ENCODE measurements at places on chromosomes 3 and 15. TPM values are rescaled to one million over a fixed set of nuclear protein-coding genes. Genes with fewer than 3 reads are reported as not detected.

GRCh38 chr15:66654739-66655375 lies 47.2 kb upstream of the SMAD6 start:
- no peak for DNase-seq

Gene FGF7
- total RNA-seq, result not detected

DNA sequence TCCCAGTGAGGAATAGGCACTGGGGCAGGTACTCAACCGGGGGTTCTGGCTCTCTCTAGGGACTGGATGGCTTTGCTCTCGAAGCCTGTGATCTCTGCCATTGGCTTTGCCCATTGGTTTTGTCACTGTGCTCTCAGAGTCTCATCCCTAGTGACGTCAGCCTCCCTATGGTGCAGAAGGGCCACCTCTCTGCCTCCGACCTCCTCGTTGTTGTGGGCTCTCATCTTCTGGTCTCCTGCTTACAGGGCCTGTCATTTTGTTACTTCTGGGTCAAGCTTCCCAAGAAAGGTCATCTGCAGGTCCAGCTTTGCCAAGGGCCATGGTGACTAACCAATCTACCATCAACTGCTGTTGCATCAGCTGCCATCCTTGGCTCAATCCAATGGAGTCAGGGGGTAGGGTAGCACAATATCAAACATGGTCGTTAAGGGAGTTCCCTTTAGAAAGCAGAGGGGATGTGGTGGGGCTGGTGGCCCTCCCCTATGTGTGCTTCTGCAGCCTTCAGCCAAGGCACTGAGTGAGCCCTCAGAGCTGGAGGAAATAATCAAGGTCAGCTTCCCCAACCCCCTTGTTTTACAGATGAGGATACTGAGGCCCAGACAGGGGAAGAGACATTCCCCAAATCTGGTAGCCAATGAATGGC lies 13.4 kb upstream of the RAD18 start:
- DNase-seq, result no peak

DNA sequence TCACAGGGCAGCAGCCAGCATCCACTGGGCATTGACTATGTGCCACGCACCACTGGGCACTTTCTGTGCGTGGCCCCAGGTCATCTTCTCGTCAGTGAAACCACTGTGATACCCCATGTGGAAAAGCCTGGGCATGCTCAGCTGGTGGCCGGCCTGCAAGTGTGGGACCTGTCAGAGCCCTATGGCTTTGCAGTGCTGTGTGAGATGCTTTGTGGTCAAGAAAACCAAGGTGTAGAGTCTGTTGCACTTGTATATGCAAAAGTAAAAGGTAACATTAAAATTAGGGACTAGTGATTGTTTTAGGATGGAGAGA lies 69.5 kb downstream of the PGPEP1L start:
- no peak for DNase-seq

DNA sequence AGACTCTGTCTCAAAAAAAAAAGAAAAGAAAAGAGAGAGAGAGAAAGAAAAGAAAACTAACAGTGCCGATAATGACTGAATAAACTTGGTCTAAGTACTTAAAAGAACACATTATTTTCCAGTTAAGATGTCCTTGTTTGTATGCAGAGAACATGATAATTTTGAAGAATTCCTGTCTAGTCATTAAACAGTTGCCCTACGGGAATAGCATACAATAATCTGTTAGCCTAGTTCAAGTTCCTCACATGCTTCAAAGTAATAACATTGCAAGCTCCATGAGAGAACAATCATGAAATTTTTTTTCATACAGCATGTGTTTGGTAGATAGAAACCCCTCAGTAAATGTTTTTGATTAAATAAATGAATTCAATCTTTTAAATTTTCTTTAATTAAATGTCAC lies 23.1 kb upstream of the BHLHE40 start:
- DNase-seq, result no peak

Gene CRTC3
- 7.1 TPM for total RNA-seq

DNA sequence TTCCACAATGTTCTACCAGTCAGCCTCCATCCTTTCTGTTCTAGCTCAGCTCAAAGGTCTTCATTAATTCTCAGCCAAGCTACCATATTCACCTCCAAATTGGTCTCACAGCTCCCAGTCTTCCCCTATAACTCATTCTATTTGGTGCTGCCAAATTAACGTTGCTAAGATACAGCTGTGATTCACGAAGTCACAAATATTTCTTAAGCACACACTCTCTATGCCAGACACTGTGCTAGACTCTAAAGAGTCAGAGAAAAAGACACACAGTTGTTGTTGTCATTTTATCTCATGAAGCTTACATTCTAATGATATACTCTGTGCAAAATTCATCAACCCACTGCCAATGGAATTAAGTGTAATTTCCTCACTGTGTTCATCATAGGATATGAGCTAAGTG lies 102.8 kb downstream of the FRMD5 start:
- no peak for DNase-seq

DNA sequence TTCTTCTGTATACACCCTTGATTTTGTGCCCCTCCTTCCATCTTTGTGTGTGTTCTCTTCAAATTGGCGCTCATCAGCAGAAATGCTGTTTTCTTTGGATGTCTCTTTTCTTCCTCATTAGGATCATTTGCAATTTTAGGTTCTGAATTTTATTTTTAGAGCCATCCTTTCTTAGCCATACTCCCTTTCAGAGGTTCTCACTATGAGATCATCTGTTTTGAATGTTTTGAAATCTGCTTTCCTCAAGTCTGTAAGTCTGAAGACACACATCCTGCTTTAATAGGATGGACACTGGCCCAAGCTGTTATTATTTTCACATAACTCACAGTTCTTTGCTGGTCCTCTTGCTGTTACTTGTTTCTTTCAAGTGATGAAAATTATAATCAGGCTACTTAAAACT lies 124.8 kb downstream of the BDH1 start:
- DNase-seq, result no peak

- DNase-seq, result no peak
These were observed 96.4 kb downstream of the PYDC2 start for GRCh38 chr3:191557322-191557721.

Gene NECTIN3
- total RNA-seq, result 30.1 TPM

- no peak for DNase-seq
These were observed 540 bp upstream of the ADAMTS7 start for GRCh38 chr15:78811825-78812183.

Gene SLC9C1
- not detected for total RNA-seq

DNA sequence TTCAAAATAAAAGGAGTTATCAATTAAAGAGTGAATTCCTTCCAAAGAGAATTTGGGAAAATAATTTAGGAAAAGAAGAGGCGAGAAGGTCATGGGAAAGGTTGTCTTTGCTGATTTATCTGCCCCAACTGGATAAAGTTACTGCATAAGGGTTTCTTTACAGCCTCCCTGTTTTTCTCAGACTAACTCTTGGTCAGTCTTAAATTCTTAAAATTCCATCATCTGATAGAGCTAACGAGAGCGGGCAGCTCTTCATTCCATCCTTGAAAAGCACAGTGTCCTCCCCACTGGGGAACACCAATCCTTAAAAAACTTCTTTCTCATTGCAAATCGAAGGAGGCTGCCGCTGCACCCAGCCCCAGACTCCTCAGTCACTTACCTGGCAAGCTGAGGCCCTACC lies 107.2 kb downstream of the PGPEP1L start:
- DNase-seq, result no peak

DNA sequence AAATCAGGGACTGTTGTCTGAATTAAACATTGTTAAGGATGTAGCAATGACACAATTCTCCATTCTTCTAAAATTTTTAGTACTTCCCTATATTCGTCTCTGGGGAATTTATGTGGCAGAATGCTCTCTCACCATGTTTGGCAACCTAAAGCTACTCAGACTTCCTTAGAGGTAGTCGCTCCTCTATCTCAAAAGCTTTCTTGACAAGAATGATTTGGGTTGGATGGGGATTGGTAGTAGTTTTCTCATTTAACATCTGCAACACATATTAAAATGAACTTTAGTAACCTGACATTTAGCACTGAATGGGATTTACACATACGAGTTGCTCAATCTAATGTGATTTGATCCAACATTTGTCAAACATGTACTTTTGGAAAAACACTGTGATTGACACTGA lies 233.3 kb downstream of the RBMS3 start:
- no peak for DNase-seq

- no peak for DNase-seq
These were observed 51.1 kb downstream of the MAP2K5 start for GRCh38 chr15:67593562-67593961.

GRCh38 chr3:149920119-149920518 lies 50.6 kb downstream of the PFN2 start:
- DNase-seq, result no peak

Data from epithelial cell of proximal tubule (primary cell).